ENCODE measurements at places on chromosomes 7 and 10.
A peak's percentile ranks its signal among the peaks of the same experiment; 100 is the strongest.

GRCh38 chr7:95553939-95554338 is 42.4 kb downstream of the PDK4 start:
- peak; percentile 37 for DNase-seq

DNA sequence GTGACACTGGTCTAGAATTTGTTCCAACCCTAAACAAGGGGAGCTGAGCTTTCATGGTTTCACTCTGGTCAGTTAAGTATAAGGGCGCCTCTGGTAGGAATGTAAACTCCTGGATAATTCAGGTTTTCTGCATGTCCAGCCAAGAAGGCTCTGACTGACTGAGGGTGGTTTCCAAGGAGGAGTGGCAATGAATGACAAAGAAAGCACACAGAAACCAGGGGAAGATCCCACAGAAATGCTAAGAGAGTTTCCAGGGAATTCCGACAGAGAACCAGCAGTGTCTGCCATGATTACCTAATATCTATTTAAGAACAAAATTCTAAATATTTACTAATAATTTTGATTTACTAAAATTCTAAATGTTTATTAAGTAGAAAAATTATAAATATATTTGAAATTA is 27.3 kb upstream of the NRG3 start:
- no peak for DNase-seq

DNA sequence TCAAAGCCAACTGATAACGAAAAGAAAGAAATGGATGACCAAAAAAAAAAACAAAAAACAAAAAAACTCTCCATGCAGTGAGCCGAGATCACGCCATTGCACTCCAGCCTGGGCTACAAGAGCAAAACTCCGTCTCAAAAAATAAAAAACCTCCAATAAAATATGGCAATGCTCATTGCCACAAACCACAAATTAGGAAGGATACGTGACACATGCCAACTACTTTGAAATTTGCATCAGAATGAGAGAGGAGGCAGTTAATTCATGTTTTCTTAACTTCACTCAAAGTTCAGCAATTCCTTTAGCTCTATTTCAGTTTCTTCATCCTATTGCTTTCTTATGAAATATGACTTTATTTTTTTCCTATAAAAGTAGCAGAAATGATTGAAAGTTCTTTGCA is 398.1 kb upstream of the C7orf33 start:
- no peak for DNase-seq

DNA sequence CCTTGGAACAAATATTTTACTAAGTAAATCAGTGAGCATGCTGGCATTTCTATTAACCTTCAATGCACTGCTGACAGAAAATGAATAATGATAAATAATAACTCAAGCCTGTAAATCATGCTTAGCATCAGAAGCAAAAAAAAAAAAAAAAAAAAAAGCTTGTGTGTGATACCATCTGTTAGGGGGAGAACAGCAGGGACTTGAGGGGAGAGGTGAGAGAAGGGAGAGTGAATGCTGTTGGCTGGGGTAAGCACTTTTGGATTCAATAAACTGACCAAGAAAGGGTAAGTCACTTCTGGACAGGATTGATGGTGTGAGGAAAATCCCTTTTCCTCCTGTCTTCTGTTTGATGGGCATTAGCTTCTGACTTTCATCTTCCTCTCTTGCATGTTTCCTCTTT is 996.4 kb downstream of the KCNMA1 start:
- DNase-seq: no peak

DNA sequence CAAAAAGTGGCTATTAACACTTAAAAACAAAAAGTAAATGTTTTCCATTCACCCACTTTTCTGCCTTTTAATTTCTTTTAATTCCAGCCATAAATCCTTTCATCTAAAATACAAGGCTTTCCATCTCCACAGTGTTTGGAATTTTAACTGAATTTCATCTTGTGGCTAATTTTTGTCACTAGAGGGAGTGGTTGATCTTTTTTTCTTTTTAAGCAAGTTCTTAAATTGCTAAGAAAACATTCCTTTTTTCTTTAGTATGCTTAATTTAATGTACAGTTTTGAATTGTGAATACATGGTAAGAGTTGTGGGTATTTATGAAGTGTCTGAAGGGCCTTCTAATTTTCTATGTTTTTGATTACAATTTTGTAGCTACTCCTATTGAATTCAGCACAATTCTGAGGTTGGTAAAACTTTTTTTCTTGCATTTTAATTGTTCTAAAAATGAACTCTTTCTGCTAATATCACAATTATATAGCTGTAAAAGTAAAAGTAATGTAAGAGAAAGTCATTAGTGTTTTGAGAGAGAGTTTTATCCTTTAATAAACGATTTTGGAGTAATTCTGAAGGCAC is 54.9 kb upstream of the ANK3 start:
- no peak for DNase-seq

DNA sequence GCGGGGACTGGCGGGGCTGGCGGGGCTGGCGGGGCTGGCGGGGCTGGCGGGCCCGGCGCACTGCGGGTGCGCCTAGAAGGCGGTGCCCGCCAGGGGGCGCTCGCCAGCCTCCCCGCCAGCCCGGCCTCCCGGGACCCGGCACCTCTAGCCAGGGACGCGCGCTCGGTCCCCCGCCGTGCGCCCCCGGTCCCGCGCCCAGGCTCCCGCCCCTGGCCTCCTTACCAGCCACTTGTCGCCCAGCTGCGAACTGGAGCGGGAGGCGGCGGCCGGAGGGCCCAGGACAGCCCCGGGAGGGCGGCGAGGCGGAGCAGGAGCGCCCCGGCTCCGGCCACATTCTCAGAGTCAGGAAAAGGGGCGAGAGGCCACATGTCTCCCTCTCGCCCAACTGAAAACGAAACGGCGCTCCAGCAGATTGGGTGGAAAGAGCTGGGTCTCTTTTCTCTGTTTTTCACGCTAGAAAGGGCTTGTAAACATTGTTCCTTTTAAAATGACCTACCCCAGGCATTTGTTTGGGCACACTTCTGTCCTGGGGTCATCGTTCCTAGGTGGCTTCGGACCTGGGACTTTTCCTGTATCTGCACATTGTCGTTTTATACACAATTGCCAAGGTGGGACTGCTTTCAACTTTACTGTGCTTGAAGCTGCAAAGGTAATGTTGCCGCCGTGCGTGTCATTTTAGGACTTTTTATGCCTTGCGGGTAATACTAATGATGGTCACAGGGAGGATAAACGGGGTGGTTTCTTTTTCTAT is 378 bp upstream of the PRKCQ start:
- DNase-seq: peak; percentile 76

DNA sequence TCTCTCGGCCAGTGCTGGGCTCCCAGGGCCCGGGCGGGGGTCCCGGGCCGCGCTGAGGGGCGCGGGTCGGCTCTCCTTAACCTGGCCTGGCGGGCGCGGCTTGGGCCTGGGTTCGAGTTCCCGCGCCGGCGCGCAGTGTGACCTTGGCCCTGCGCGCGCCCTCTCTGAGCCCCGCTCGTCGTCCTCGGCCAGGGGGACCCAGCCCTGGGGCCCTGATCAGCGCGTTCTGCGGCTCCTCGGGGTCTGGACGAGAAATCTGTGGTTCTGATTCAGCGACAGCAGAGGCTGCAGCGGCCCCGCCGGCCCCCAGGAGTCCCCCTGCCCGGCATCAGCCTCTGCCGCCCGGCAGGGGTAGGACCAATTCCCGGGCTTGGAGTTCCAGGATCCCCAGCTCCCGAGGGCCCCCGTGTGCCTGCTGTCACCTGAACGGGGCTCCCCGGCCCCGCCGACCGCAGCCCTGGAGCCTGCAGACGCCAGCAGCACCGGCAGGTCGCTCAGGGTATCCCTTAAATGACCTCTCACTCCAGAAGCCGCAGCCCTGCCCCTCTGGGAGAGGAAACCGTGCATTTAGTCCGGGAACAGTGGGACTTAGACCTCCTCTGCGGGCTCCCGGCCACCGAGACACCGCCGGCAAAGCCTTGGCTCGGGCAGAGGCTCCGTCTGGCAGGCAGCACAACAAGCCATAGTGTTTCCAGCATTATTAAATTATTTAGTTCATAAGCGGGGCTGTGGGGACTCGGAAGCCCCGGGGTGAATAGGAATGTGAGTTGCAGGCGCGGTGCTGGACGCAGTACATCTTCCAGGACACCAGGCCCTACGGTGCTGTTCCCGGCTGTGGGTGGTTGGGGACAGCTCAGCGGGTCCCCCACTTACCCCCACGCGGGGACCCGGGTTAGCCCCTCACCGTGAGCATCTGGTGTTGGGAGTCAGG is 572 bp downstream of the CHST12 start:
- DNase-seq: peak; percentile 59

DNA sequence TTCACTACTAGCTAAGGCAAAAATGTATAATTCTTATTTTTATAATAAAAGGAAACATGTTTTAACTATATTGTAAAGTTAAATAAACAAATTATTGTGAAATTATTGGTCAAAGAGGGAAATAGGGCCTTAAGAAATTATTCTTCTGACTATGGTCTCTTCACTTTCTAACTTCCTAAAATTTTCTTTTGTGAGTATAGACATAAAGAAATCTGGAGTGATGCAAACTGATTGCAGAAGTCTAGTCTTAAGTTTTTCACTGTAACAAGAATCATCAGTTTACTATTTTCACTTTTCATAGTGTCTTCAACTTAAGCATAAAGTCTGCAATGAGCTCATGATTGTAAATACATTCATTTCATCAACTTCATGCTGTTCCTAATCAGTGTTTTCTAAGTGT is 525.4 kb downstream of the TFEC start:
- DNase-seq: no peak

DNA sequence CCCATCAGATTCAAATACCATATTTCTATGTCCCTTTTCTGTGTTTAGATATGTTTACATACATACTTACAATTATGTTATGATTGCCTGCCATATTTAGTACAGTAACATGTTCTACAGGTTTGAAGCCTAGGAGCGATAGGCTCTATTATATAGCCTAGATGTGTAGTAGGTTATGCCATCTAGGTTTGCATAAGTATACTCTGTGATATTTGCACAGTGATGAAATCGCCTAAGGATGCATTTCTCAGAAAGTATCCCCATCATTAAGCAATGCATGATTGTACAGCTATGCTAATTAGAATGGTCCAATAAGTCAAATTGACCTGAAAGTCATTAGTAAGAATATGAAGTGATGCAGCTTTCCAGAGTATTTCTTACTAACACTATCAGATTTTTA is 1171.7 kb upstream of the LRRTM3 start:
- DNase-seq: no peak

Measured in HuH-7 (cell line).